Osteocyte (in vitro differentiated cells): ENCODE measurements at places on chromosomes 11 and 22. TPM values are rescaled to one million over a fixed set of nuclear protein-coding genes. Genes with fewer than 3 reads are reported as not detected.

The OR52A5 gene
- not detected in 2 replicates for total RNA-seq

The PDE3B gene
- 0.08 and 0.16 TPM in 2 replicates for total RNA-seq

The DDX6 gene
- total RNA-seq, result 148 and 157 TPM in 2 replicates

The MS4A3 gene
- total RNA-seq, result not detected in 2 replicates

The OR5W2 gene
- total RNA-seq, result not detected in 2 replicates

The TCF20 gene
- 40.5 and 41.1 TPM in 2 replicates for total RNA-seq

The DMC1 gene
- 1.4 TPM in 2 replicates for total RNA-seq

DNA sequence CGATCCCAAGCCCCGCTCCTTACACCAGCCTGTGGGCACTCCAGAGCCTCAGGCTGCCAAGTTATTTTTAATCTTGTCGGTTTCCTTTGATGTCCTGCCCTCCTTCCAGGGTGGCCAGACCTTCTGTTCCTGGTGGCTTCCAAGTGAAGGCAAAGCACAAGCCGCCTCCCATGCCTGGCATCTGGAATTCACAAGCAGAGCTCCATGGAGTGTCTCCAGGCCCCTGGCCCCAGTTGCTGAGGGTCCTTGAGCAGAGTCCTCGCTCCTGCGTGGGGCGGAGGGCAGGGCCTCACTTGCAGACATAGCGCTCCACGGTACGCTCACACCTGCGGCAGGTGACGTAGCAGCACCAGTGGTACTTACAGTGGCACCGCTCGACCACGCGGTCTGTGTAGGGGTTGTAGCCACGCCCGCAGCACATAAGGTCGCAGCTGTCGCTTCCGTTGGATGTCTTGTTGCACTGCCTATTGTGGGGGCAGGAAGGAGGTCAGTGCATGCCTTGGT, 19.5 kb downstream of the WNT11 start:
- H3K4me1 ChIP-seq, result peaks cover 30% of the 10 kb centered on the region
- H3K27me3 ChIP-seq, result no peaks in the 10 kb centered on the region
- H3K36me3 ChIP-seq, result no peaks in the 10 kb centered on the region
- no peak overlapping the region for H3K27ac ChIP-seq
- no peak overlapping the region for H3K4me3 ChIP-seq

GRCh38 chr11:15016200-15016599, 44.0 kb upstream of the CALCA start:
- no peak for DNase-seq
- H3K4me1 ChIP-seq, result no peaks in the 10 kb centered on the region
- no peak overlapping the region for H3K4me3 ChIP-seq
- no peaks in the 10 kb centered on the region for H3K36me3 ChIP-seq
- H3K27ac ChIP-seq, result no peak overlapping the region

DNA sequence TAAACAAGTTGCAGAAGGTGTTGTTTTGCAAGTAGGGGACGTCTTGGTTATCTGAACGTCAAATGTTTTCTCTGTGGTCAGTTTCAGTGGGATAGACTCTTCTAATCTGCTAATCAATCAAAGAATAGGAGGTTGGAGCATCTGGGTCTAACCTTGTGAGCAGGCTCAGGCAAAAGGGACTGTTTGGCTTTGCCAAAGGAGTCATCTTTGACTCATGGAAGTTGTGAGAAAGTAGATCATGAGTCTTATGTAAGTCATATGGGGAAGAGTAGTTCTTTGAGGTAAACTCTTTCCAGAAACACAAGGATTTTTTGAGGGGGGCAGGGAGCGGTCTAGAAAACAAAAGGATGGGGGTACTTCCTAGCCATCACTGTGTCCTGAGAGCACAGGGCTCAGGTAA, 27.1 kb upstream of the TOP3B start:
- H3K4me3 ChIP-seq, result no peak overlapping the region
- no peaks in the 10 kb centered on the region for H3K4me1 ChIP-seq
- peaks cover 27% of the 10 kb centered on the region for H3K27me3 ChIP-seq
- H3K36me3 ChIP-seq, result no peaks in the 10 kb centered on the region
- H3K27ac ChIP-seq, result no peak overlapping the region

GRCh38 chr22:33350491-33350890, 292.3 kb upstream of the SYN3 start:
- H3K4me1 ChIP-seq, result peaks cover 22% of the 10 kb centered on the region
- H3K27me3 ChIP-seq, result no peaks in the 10 kb centered on the region
- H3K27ac ChIP-seq, result no peak overlapping the region

GRCh38 chr22:49372530-49373288, 455.0 kb downstream of the BRD1 start:
- peak overlapping the region; percentile 23 for H3K27ac ChIP-seq
- H3K4me3 ChIP-seq, result no peak overlapping the region
- peaks cover 25% of the 10 kb centered on the region for H3K4me1 ChIP-seq

DNA sequence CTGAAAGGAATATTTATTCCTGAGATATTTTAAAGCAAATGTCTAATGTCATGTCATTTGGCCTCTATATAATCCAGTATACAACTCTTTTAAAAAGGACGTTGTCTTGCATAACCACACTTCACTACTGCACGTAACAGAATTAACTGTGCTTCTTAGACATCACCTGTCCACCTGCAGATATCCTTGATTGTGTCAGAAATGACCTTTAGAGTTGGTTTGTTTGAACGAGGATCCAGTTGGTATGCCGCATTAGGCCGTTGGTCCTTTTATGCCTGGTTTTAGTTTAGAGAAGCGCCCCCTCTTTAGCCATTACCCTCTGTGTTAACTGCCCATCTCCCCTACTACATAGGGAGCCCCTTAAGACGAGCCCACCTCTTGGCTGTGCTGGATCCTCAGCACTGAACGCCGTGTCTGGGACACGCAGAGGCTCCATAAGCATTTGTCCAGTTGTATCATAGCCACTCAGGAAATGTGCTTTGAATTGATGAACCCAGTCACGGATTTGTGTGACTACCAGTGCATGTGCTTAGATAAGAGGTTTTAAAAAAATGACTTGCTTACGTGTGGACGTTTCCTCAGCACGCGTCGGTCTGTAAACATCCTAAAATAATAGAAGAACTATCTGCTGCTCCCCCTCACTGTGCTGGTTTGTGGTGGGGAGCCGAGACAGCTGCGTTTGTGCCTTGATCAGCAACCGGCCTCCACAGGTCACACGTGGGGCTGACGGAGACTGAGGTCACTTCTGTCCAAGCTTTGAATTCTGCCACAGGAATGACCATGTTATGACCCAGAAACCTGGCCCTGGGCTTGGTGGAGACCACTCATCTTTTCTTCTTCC, 4.0 kb downstream of the MICAL2 start:
- H3K4me1 ChIP-seq, result peaks cover 16% of the 10 kb centered on the region
- H3K27me3 ChIP-seq, result no peaks in the 10 kb centered on the region
- no peak overlapping the region for H3K27ac ChIP-seq
- no peak overlapping the region for H3K4me3 ChIP-seq
- no peaks in the 10 kb centered on the region for H3K36me3 ChIP-seq
- no peak for DNase-seq

- peaks cover 23% of the 10 kb centered on the region for H3K27me3 ChIP-seq
- DNase-seq, result no peak
- no peak overlapping the region for H3K4me3 ChIP-seq
- H3K27ac ChIP-seq, result no peak overlapping the region
- no peaks in the 10 kb centered on the region for H3K36me3 ChIP-seq
- H3K4me1 ChIP-seq, result no peaks in the 10 kb centered on the region
Measured at GRCh38 chr11:96472085-96472484, 82.3 kb downstream of the JRKL start.

GRCh38 chr22:19718456-19719049, 4.2 kb downstream of the SEPTIN5 start:
- H3K36me3 ChIP-seq, result peaks cover 21% of the 10 kb centered on the region
- H3K4me3 ChIP-seq, result no peak overlapping the region
- H3K27ac ChIP-seq, result no peak overlapping the region

DNA sequence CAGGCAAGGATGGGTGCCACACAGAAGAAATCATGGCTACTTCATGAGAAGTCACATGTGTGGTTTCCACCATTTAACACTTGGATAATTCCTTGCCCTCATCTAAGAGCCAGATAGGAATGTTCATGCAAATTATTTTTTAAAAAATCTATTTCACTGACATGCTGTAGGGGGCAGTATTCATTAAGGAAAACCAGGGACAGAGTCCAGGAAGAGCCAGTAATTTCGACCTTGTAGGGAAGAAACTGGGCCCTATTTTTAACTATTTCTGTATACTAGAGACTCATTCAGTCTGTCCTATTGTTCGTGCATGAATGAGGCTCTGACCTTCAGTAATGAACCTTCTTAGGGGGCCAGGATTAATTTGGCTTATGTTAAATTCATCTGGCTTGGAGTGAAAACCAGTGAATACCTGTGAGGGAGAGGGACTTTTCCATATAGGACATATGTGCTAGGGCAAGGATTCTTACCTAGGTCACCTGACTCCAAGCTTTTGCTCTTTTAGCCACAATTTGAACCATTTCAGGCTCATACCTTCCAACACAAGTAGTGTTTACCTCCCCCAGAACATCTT, 192.7 kb downstream of the NAV2 start:
- no peak for DNase-seq
- H3K27ac ChIP-seq, result no peak overlapping the region
- no peaks in the 10 kb centered on the region for H3K36me3 ChIP-seq
- H3K4me1 ChIP-seq, result peaks cover 10% of the 10 kb centered on the region
- H3K4me3 ChIP-seq, result no peak overlapping the region

DNA sequence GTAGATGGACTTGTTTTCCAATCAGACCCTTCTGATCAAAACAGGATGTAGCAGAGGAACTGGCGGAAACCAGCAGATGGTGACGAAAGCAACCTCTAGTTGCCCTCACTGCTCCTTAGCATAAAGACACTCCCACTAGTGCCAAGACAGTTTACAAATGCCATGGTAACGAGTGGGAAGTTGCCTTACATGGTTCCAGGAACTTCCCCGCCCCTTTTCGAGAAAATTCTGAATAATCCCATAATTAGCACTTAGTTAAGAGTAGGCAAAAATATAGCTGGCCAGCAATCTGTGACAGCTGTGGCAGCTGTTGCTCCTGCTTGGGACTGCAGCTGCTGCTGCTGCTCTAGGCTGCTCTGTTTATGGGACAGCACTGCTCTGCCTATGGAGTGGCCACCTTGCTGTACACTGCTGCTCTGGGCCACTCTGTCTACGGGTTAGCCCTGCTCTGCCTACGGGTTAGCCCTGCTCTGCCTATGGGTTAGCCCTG, 33.4 kb upstream of the SORL1 start:
- no peak for DNase-seq
- no peaks in the 10 kb centered on the region for H3K36me3 ChIP-seq
- H3K27me3 ChIP-seq, result peaks cover 22% of the 10 kb centered on the region
- H3K4me1 ChIP-seq, result peaks cover 6% of the 10 kb centered on the region

GRCh38 chr22:50439314-50439870, 35.4 kb downstream of the SBF1 start:
- H3K27me3 ChIP-seq, result no peaks in the 10 kb centered on the region
- H3K4me3 ChIP-seq, result no peak overlapping the region
- peaks cover 7% of the 10 kb centered on the region for H3K4me1 ChIP-seq
- no peak overlapping the region for H3K27ac ChIP-seq

- H3K27ac ChIP-seq, result no peak overlapping the region
- H3K4me3 ChIP-seq, result no peak overlapping the region
- peaks cover 10% of the 10 kb centered on the region for H3K4me1 ChIP-seq
- no peak for DNase-seq
Measured at GRCh38 chr11:27020751-27021150, 19.9 kb upstream of the BBOX1 start.

DNA sequence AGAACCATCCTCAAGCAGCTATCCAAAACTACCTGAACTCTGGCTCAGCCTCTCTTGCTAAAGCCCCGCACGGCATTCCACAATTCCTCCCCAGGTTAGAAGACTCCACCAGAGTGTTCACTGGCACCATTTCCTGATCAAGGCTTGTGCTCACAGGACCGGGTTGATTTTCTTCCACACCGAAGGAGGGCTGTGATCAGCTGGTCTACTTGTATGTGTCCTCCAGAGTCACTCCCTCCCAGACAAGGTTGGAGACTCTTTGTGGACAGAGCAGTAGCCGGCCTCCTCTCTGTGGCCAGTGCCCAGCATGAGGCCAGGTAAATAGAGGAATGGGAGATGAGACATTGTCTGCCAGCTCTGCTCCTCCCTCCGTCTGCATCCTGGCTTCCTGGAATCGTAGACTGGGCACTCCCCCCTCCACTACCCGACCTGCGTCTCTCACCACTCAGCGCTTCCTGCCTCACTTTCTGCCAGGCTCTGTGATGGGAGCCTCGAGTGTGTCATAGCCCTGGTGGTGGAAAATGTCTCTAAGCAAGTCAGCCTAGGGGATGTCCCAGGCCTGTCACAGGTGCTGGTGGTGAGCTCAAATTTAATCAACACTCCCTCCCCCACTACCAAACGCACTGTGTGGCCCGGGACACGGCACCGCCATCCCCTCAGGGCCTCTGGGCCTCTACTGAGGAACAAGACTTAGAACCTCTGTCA, 12.5 kb upstream of the TMPRSS6 start:
- H3K27ac ChIP-seq, result no peak overlapping the region
- no peak for DNase-seq
- H3K36me3 ChIP-seq, result no peaks in the 10 kb centered on the region
- peaks cover 4% of the 10 kb centered on the region for H3K4me1 ChIP-seq
- H3K4me3 ChIP-seq, result no peak overlapping the region

GRCh38 chr11:15651816-15652215, 537.1 kb downstream of the INSC start:
- peaks cover 11% of the 10 kb centered on the region for H3K27me3 ChIP-seq
- H3K36me3 ChIP-seq, result no peaks in the 10 kb centered on the region
- peak overlapping the region; percentile 29 for H3K27ac ChIP-seq
- H3K4me1 ChIP-seq, result peaks cover 20% of the 10 kb centered on the region
- H3K4me3 ChIP-seq, result no peak overlapping the region

DNA sequence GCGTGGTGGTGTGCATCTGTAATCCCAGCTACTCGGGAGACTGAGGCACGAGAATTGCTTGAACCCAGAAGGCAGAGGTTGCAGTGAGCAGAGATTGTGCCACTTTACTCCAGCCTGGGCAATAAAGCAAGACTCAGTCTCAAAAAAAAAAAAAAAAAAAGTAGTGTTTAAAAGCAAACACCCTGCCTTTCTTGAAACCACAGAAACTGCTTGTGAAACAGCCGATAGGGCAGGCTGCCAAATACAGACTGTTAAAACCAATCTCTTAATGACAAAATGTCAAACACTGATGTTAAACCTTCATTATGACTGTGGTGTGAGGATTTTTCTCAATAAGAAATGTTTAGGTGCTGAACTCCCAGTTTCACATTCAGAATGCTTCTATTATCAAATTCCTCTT, 27.3 kb downstream of the MARK2 start:
- no peak for DNase-seq
- H3K4me3 ChIP-seq, result no peak overlapping the region
- H3K4me1 ChIP-seq, result peaks cover 42% of the 10 kb centered on the region
- H3K27ac ChIP-seq, result no peak overlapping the region
- H3K36me3 ChIP-seq, result peaks cover 5% of the 10 kb centered on the region

- no peak overlapping the region for H3K4me3 ChIP-seq
- peaks cover 49% of the 10 kb centered on the region for H3K4me1 ChIP-seq
- H3K36me3 ChIP-seq, result no peaks in the 10 kb centered on the region
- no peak overlapping the region for H3K27ac ChIP-seq
- DNase-seq, result no peak
Measured at GRCh38 chr22:17920145-17920605, 104.2 kb downstream of the MICAL3 start.

DNA sequence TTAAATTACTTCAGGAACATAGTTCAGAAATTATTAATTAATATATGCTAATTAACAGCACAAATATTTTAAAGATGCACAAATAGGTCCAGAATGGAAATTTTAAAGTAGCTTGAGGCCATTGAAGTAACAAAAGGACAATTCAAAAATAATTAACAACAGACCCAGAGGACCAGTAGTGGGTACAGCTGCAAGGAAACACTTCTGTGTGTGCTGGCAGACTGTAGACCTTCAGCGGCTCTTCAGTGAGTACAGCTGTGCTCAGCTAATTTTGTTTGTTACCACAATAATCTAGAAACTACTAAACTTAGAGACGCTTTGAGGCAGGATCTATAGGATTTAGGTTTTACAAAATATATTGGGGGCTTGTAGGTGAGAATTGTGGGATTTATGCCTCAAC, 103.8 kb downstream of the GRIA4 start:
- no peak overlapping the region for H3K4me3 ChIP-seq
- DNase-seq, result no peak
- H3K27ac ChIP-seq, result no peak overlapping the region
- H3K36me3 ChIP-seq, result no peaks in the 10 kb centered on the region
- H3K4me1 ChIP-seq, result no peaks in the 10 kb centered on the region
- peaks cover 6% of the 10 kb centered on the region for H3K27me3 ChIP-seq
